Suppressor macrophage treated with lipopolysaccharide for 4 hours (primary cell): ENCODE measurements at places on chromosomes 5 and 9.

DNA sequence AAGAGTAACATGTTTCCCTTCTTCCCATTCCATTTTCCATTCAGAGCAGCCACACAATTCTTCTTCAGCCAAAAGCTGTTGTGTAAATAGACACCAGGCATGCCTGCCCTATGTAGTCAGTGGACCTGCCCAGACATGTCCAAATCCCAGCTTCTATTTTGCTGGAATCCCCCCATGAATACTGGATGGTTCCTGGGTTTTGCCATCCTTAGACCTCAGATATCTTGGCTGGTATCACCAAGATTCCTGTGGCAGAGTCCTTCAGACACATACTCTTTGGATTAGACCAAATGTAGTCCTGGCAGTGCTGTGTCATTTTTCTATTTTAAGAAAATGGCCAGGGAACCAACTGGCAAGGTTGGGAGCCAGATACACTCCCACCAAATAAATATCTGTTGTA is 10.3 kb downstream of the FST start:
- DNase-seq = no peak

DNA sequence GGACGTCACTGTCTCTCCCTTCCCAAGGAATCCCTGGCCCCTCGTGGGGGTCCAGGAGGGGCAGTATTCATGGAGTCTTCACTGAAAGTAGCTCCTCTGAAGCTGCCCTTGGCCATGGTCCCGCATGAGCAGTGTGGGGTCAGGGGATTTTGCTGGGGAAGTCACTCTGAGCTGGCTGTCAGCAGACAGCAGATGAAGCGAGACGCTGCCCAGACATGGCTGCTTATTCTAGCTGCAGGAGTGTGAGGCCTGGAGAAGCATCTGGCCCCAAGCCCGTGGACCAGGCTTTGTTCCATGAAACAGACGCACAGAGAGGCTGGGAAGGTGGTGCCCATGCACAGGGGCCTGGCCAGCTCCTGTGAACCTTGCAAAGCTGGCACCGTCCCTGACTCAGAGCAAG is 21.5 kb upstream of the ASS1 start:
- DNase-seq = no peak

- no peak for DNase-seq
These were observed 346.9 kb downstream of the CDH9 start for GRCh38 chr5:26691486-26691885.

- peak; percentile 14 for DNase-seq
These were observed 4.9 kb downstream of the NACC2 start for GRCh38 chr9:136090056-136090735.

DNA sequence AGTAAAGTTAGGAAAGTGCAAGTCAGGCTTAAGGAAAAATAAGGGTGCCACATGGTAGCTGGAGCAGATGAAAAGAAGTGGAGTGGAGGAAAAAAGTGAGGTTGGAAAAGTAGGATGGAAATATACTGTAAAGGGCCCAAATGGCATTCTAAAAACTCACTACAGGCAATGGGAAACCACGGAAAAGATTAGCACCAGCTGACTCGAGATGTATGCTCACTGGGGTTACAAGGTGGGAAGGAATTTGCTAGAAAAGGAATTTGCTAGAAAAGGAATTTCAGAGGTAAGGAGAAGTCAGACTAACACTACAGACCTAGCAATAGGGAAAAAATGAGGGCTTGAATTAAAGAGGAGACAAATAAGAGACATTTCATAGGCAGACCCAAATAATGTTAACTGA is 3.6 kb downstream of the PSMD5 start:
- no peak for DNase-seq

GRCh38 chr9:117679416-117679815 is 24.8 kb upstream of the TLR4 start:
- DNase-seq = no peak
